ENCODE measurements at places on chromosomes 11 and 22. TPM values are rescaled to one million over a fixed set of nuclear protein-coding genes. Genes with fewer than 3 reads are reported as not detected.
A peak's percentile ranks its signal among the peaks of the same experiment; 100 is the strongest.

DNA sequence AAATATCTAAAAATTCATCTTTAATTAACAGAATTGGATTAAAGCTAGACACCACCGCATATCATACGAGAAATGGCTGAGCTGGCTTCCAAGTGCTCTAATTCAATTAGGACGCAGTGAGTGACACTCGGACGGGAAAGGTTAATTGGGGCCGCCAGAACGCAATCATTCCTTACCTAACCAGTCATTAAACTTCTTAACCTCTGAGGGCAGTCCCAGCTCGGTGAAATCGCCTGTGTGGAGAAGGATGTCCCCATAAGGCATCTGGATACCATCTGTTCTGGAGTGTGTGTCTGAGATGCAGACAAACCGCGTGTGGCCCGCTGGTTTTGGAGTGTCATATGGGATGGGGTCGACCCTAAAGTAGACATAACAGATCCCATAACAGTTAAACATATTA lies 50.3 kb downstream of the MPPED2 start:
- no peaks in the 10 kb centered on the region for H3K36me3 ChIP-seq
- H3K27ac ChIP-seq: no peak overlapping the region
- DNase-seq: no peak
- H3K4me1 ChIP-seq: peaks cover 3% of the 10 kb centered on the region
- H3K4me3 ChIP-seq: no peak overlapping the region
- H3K27me3 ChIP-seq: no peaks in the 10 kb centered on the region

Gene CARNS1
- total RNA-seq: 10.8 TPM

DNA sequence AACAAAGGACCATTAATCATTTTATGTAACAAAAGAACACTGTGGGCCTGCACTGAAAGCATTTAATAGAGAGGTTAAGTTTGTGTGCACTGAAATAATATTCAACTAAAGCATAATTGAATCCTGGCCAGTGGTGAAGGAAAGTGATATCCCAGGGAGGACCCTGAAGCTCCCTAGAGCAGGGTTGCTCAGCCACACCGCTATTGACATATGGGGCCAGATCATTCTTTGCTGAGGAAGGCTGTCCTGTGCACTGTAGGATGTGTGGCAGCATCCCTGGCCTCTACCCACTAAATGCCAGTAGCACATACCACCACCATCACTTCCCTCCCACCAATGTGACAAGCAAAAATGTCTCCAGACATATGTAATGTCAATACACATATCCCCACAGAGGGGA lies 166.1 kb upstream of the MTNR1B start:
- peaks cover 3% of the 10 kb centered on the region for H3K36me3 ChIP-seq
- H3K27me3 ChIP-seq: no peaks in the 10 kb centered on the region
- DNase-seq: no peak

Gene MUC5AC
- 45.9 TPM for total RNA-seq

DNA sequence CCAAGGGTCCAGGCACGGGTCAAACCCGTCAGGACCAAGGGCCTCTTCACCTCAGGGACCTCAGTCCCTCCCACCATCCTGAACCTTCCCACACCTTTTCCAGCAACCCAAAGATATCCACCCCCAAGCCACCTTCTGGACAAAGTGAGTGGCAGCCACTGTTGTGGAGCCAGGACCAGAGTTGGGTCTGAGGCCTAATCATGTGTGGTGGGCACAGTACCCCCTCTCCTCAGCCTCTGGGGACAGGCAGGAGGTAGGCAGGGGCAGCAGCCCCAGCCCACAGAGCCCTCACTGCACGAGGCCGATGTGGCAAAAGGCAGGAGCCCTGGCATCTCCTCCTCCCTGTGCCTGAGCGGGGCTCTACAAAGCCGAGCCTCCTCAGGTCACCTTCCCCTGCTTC lies 2.5 kb downstream of the KCNJ11 start:
- peak overlapping the region; percentile 54 for H3K4me3 ChIP-seq
- H3K27ac ChIP-seq: peak overlapping the region; percentile 71
- no peaks in the 10 kb centered on the region for H3K27me3 ChIP-seq

DNA sequence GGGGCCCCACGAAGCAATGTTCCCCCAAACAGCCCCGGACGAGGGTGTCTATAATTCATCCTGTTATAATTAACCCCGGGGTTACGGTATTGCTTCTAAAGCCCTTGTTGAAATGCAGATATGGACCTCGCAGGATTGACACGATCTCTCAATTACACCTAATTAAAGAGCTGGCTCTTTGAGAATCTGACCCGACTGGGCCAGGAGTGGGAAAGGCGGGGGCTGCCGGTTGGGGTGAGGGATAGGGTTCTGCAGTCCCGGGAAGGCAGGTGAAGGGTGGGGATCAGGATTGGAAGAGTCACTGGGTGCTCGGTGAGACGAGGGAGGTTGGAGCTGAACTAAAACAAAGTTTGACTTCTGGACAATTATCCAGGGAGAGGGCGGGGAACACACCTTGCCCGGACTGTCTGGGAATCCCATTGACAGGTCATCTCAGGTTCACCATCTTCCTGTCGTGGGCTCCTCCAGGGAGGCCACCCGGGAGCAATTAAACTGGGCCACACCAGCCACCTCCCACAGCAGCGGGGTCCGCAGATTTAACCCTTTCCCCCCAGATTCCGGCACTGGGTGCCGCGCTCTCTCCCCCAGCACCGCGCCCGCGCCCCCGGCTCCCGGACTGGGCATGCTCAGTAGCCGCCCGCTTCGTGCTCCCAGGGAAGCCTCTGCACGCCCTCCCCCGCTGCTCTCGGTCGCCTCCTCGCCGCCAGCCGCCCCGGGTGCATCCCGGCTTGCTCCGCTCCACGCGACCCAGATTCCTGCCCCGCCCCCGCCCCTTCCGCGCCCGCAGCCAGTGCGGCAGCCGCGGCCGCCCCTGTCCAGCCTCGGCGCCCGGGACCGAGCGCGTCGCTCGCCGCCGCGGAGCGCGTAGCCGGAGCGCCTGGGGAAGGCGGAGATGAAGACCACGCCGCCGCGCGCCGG lies at the start of gene ELMOD1:
Gene ELMOD1, plus strand, starts transcription at position 688 of the 918 bp plus-strand sequence. CDS start 27,043 bp downstream, outside the sequence.
- no peaks in the 10 kb centered on the region for H3K27me3 ChIP-seq
- DNase-seq: no peak
- no peaks in the 10 kb centered on the region for H3K36me3 ChIP-seq
- H3K27ac ChIP-seq: no peak within 1 kb of the TSS
- H3K4me3 ChIP-seq: peak within 1 kb of the TSS; percentile 70

Gene ARHGEF17
- 308 TPM for total RNA-seq

DNA sequence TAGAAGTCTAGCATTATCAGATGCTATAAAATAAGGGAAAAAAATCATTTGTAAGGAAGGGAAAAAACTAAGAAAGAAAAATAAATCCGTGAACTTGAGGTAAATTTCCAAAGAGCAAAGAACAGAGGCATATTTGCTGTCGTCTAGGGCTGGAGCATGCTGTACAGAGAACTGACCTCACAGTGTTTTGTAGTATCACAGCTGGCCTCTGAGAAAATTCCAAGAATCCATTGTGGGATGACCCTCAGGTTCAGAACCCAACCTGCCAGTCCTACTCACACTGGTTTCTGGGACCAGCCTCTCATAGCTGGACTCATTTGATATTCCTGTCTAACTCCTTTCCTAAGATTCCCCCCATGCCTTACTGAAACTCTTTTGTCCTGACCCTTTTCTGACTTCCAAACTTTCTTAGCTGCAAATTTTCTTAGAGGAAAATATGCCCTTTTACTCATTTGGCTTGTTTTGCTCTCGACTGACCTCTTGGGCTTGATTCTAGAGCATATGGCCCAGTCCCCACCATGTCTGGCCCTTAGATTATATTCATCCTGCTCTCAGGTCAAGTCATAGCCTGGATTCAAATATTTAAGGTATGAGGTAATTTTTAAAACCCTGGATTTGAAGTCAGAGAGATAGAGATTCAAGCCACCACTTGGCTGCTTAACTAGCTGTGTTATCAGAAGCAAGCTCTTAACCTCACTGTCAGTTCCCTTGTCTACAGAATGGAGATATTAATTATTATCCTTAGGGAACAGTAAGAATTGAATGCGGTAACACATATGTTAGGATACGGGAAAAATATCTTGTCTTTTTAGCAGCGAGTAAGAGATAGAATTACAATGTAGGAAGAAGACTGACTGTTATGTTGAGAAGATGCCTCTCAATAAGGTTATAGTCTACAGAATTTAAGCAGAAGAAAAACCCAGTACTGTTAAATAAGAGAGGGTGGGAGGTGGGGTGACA lies 89.7 kb upstream of the KCNA4 start:
- no peaks in the 10 kb centered on the region for H3K27me3 ChIP-seq
- H3K36me3 ChIP-seq: no peaks in the 10 kb centered on the region
- no peak overlapping the region for H3K4me3 ChIP-seq
- no peaks in the 10 kb centered on the region for H3K4me1 ChIP-seq
- no peak overlapping the region for H3K27ac ChIP-seq

- no peaks in the 10 kb centered on the region for H3K27me3 ChIP-seq
- DNase-seq: no peak
These were observed 678.4 kb downstream of the OPCML start for GRCh38 chr11:132853886-132854285.

Gene RIBC2
- total RNA-seq: not detected

Gene OR52I1
- total RNA-seq: not detected

- no peaks in the 10 kb centered on the region for H3K27me3 ChIP-seq
- no peaks in the 10 kb centered on the region for H3K36me3 ChIP-seq
- no peak overlapping the region for H3K4me3 ChIP-seq
- no peaks in the 10 kb centered on the region for H3K4me1 ChIP-seq
- DNase-seq: no peak
These were observed 32.2 kb downstream of the TRMU start for GRCh38 chr22:46367707-46368191.

Gene MMP27
- total RNA-seq: not detected

GRCh38 chr22:47599753-47600152 lies 837.3 kb downstream of the TBC1D22A start:
- no peak overlapping the region for H3K4me3 ChIP-seq
- no peak for DNase-seq
- H3K27me3 ChIP-seq: no peaks in the 10 kb centered on the region
- H3K27ac ChIP-seq: no peak overlapping the region
- H3K36me3 ChIP-seq: no peaks in the 10 kb centered on the region

Gene IGSF22
- 0.21 TPM for total RNA-seq

DNA sequence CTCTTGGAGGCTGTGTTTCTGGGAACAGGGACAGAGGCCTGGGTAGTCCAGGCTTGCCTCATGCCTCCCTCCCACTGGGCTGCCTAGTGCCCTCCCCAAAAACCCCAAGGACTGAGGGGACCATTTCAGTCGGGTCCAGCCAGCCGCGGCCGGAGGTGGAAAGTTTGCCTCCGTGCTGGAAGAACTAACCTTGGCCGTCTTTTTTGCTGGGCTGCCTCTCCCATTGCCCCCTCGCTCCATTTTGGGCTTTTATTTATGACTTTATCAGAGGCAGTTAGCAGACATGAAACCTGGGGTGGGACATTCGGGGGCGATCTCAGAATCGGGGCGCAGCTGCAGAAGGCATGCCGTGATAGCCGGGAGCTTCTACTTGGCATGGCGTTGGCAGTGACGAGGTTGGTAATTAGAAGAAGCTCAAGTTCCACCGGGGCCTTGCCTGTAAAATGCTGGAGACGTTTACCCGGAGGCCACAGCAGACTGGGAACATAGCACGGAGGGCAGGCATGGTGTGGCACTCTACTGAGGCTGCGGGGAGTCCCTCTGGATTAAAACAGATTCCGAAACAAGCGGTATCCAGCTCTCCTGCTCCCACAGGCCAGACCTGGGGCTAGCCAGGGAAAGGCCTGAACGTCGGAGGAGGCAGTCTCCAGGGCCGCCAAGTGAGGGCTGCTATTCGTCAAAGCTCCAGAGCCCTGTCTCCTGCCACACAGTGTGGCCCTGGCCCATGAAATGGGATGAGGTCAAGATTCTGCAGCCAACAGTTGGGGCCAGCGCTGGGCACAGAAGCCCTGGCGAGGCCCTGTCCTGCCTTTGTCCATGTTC lies 76.4 kb upstream of the PPARA start:
- no peaks in the 10 kb centered on the region for H3K36me3 ChIP-seq
- peak overlapping the region; percentile 86 for H3K4me3 ChIP-seq
- no peaks in the 10 kb centered on the region for H3K27me3 ChIP-seq
- H3K4me1 ChIP-seq: peaks cover 57% of the 10 kb centered on the region

- DNase-seq: no peak
- no peaks in the 10 kb centered on the region for H3K36me3 ChIP-seq
- H3K27me3 ChIP-seq: no peaks in the 10 kb centered on the region
- no peak overlapping the region for H3K4me3 ChIP-seq
- H3K27ac ChIP-seq: no peak overlapping the region
These were observed 936.6 kb downstream of the OPCML start for GRCh38 chr11:132595711-132596134.

Gene OVCH2
- total RNA-seq: 1.2 TPM

All from thoracic aorta (tissue), 2 donors.